ENCODE measurements at places on chromosomes 16 and 17.

- no peak for DNase-seq
Measured at GRCh38 chr16:85759136-85759535, 8.2 kb upstream of the C16orf74 start.

GRCh38 chr16:2598133-2598641 is 60.4 kb downstream of the PDPK1 start:
- DNase-seq = no peak

GRCh38 chr17:37123941-37124820 is 175.4 kb downstream of the AATF start:
- DNase-seq = peak; percentile 67

- DNase-seq = no peak
Measured at GRCh38 chr17:4160294-4160859, 17.4 kb downstream of the CYB5D2 start.

DNA sequence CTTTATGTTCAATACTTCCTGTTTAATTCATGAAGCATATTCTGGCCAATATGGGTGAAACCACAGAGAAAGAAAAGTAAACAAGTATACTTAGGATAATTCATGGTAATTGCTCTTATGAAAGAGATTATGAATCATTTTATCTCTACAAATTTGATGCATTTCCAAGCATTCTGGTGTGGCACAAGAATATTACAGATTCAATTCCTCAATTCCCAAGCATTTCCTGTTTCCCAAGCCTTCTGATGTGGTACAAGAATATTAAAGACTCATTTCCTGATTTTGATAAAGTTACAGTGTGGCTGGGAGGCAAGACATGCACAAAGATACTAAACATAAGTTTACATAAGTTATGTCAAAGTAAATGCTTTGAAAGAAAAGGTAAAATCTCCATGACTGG is 126.1 kb upstream of the NUDT7 start:
- DNase-seq = peak; percentile 55

GRCh38 chr17:7922845-7923628 is 6.6 kb downstream of the KCNAB3 start:
- DNase-seq = peak; percentile 63

DNA sequence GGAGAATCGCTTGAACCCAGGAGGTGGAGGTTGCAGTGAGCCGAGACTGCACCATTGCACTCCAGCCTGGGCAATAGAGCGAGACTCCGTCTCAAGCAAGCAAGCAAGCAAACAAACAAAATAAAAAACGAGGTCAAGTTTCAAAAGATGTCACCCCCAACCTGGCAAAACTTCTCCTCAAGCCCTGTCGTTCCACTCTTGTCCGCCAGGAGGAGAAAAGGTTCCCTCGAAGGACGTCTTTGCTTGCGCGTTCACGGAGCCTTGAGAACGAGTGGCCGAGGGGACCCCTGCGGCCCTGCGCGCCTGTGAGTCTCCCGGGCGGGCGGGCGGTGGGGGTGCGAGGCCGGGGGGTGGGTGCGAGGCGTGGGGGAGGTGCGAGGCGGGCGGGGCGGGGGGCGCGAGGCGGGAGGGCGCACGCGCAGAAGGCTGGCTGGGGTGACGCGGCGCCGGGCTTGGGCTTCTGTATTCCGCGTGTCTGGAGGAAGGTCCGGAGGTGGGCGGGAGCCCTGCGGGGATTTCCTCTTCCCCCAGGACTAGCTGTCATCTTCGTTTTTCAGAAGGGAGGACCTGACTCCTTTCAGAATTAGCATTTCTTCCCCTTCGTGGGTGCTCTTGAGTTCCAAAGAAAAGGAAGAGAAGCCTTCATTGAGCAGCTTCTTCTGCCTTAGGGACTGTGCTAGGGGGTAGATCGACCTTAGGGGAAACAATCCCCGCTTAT is 3.7 kb downstream of the SLC52A1 start:
- peak; percentile 97 for DNase-seq

DNA sequence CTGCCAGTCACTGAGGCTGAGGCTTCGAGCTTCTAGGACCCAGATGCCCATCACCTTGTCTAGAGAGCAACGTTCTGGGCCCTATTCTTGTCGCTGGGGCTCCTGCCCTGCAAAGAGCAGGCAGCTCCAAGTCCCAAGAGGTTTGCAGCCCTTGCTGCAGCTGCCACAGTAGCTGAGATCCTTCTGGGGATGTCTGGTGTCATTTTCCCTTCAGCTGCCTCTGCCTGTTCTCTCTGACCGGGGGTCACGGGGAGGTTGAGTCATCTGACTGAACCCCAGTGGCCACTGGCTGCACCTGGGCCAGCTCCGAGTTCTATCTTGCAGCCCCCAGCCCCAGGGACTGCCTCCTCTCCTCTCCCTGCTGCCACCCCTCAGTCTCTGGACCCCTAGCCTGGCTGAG is 4.9 kb downstream of the WSCD1 start:
- no peak for DNase-seq

DNA sequence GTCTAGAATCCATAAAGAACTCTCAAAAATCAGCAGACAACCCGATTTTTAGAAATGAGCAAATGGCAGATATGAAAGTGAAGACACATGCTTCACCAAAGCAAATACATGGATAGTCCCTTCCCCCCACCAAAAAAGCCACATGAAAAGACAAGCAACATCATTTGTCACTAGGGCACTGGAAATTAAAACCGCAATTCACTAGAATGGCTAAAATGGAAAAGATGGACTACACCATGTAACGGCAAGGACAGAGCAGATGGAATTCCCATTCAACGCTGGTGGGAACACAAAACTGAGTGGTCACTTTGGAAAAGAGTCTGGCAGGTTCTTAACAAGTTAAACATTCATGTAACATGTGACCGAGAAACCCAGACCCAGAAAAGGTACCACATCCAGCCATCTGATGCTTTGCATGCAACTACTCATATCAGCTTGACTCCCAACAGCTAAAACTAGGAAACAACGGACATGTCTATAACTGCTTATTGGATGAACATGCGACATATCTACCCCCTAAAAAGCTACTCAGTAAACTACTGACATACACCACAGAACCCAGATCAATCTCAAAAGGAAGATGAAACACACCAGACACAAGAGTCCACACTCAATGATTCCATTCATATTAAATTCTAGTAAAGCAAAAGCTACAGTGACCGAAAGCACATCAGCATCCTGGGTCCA is 132.6 kb downstream of the ZNF778 start:
- no peak for DNase-seq

GRCh38 chr17:60435244-60436167 is 13.2 kb downstream of the CHCT1 start:
- peak; percentile 89 for DNase-seq

- DNase-seq = no peak
Measured at GRCh38 chr17:16947470-16947869, 24.4 kb downstream of the TNFRSF13B start.

DNA sequence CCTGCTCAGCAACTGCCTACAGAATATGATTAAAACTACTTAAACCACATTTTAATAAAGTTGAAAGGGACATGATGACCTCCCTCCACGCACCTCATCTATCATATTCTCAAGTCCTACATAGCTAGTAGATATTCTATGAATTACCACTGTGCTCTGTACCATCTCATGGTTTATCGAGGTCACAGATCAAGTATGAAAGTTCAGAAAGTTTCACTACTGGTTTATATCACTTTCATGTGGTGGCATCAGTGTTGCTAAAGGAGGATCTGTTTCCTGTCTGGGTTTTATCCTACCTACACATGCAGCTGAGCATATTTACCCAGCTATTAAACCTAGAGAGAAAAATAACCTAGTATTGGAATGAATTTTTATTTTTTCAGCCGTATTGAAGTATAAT is 214.9 kb upstream of the MON1B start:
- DNase-seq = no peak

GRCh38 chr16:84104231-84104630 is 12.5 kb downstream of the MBTPS1 start:
- no peak for DNase-seq

GRCh38 chr16:29767062-29767461 is 11.0 kb upstream of the ZG16 start:
- no peak for DNase-seq

- peak; percentile 82 for DNase-seq
Measured at GRCh38 chr17:70314506-70314905, 145.2 kb downstream of the KCNJ2 start.

GRCh38 chr17:4833178-4833940 is at the start of gene MINK1:
Gene MINK1, plus strand, starts transcription at chr17:4833340. Its CDS starts 244 bp downstream, at chr17:4833584.
- peak; percentile 95 for DNase-seq

GRCh38 chr16:75176926-75177325 is 28.6 kb downstream of the ZFP1 start:
- no peak for DNase-seq

DNA sequence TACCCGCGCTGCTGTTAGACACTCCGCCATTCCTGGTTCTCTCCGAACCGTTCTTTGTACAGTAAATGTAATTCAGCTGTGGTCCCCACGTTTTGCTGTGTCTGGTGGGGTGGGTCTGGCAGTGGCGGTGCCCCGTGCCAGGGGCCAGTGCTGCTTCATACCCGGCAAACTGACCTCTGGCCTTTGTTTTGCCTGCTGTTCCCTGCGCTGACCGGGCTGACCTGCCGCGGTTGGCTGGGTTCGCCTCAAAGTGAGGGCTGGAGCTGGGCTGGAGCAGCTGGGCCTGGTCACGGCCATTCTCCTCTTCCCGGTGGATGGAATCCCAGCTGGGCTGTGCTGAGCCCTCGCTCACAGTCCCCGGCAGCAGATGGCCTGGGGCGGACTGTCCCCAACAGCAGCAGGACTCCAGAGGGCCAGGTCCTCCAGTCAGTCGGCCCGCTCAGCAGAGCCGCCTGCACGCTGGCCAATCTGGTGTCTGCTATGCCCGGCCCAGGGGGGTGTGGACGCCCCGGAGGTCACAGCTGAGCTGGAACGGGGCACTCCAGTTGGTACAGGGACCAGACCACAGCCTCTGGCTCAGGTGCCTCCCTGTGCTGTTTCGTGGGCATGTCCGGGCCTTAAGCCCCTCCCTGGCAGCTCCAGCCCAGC is 1.5 kb upstream of the WFIKKN1 start:
- DNase-seq = no peak

DNA sequence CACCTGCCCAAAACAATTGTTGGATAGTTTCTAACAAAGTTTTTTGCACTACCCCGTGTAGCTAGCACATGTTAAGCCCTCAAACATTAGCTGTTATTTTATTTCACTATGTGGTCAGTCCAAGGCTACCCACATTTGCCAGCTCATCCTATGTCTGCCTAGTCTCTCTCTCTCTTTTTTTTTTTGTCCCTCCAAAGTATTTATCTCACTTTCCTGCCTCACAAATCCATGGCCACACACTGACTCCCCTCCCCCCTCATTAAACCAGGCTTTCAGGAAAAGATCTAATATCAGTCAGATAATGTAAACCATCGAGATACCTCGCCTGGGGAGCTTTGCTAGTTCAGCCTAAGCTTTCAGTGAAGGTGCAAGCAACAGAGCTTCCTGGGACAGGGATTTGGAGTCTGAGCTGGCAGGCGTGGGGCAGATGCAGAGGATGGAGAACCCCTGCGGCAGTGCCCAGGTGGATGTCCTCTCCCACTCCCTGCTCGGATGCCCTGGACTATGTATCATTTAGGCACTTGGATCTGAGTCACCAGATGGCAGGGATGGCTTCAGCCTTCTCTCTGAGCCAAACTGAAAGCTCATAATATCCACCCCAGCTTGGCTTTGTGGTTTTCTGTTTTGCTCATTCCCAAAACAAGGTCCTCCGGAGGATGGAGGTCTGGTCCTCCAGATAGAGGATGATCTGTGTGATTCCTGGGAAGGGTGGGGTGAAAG is 73.7 kb upstream of the FOXF1 start:
- DNase-seq = no peak

DNA sequence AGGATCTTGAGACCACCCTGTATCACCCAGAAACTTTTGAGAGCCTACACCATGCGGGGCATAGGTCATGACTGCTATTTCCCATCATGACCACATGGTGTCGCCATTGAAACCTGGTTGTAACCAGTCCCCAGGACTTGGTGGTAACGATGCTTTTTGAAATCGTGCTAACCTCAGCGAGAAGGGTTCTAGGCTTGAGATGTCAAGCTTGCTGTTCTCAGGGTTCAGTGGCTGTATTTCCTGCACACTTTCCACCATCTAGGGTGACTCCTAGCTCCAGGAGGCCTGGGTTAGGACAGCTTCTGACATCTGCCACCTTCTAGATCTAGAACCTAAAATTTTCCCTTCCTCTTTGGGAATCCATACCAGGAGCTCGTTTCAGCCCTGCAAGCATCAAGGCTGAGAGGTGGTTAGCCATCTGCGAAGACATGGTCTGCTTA is 13.0 kb upstream of the SPNS3 start:
- peak; percentile 84 for DNase-seq

DNA sequence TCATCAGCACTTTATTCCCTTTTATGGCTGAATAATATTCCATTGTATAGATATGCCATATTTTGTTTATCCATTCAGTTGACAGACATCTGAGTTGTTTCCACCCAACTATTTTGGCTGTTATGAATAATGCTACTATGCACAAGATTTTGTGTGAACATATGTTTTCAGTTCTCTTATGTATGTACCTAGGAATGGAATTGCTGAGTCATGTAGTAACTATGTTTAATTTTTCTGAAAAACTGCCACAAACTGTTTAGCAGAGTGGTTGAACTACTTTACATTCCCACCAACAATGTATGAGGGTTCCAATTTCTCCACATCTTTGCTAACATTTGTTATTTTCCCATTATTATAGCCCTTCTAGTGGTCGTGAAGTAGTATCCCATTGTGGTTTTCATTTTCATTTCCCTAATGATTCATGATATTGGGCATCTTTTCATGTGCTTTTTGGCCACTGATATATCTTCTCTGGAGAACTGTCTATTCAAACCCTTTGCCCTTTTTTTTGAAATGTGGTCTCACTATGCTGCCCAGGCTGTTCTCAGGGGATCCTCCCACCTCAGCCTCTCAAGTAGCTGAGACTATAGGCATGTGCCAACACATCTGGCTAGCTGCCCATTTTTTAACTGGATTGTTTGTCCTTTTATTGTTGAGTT is 26.3 kb downstream of the SMURF2 start:
- DNase-seq = peak; percentile 52

GRCh38 chr16:16147316-16147999 is 75.8 kb downstream of the ABCC6 start:
- DNase-seq = no peak

GRCh38 chr16:48317614-48318315 is 67.4 kb downstream of the SIAH1 start:
- DNase-seq = peak; percentile 88

- no peak for DNase-seq
Measured at GRCh38 chr16:17509194-17509593, 38.4 kb upstream of the XYLT1 start.

GRCh38 chr17:32461853-32462617 is 17.7 kb downstream of the PSMD11 start:
- DNase-seq = peak; percentile 72
